Choroid plexus epithelial cell (primary cell): ENCODE measurements at places on chromosomes 2 and 18.

GRCh38 chr2:216222650-216223352 lies 113.7 kb downstream of the XRCC5 start:
- DNase-seq: peak; percentile 58

- peak; percentile 23 for DNase-seq
Measured at GRCh38 chr2:149087751-149088150, 49.3 kb downstream of the LYPD6B start.

DNA sequence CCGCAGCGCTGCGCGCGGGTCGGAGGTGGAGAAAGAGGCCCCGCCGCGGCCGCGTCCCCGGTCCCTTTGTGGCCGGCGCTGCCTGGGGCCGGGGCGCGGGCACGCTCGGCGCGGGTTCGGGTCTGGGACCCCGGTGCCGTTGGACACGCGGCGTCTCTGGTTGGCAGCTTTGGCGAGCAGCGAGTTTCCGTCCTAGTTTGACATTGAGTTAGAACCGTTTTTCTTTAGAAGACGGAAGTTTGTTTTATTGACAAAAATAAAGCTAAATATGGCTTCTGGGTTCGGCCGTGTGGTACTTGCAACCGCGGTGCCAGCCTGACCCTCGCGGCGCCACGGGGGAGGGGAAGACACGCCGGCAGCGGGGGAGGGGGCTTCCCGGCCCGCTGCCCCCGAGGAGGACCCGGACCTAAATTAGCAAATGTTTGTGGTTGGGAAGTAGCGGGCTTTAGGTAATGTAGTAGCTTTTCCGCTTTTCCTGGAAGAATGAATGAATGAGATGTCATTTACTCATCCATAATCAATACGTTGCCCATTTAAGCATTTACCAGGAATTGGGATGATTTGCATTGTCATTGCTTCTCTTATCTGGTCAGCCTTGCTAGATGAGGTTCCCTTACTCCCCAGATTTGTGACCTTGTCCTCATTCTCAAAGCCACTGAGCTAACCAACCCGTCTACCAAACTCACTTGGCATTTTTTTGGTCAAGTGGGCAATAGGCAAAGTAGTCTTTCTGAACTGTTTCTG lies 530 bp downstream of the GALNT1 start:
- DNase-seq: no peak

DNA sequence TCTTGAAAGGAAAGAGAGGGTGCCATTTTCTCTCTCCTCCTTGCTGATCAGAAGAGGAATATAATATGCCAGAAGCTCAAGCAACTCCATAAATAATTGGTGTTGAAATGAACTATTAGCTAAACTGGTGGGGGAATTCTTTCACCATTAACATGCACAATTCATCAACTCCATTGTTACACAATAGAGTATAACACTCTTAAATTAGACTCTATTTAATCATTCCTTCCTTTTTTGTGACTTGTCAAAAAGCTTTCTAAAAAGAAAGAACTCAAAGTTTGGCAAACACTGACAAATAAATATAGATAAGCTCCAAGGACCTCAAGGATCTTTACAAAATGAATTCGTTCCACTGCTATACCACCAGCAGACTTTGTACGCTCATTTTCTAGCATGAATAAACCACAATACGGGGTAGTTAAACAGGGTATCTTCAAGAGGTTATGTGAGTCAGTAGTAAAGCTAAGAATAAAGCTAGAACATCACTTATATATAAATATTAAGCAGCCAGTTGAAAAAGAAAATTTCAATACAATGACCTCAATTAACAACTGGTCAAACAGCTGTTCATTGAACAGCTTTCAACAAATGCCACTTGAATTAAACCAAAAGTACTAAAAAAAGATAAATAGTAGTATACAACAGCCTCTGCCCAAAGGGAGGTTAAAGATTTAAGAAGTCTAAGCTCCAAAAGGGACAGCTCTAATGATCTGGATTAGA lies 6.4 kb downstream of the TRAK2 start:
- DNase-seq: no peak

- peak; percentile 51 for DNase-seq
Measured at GRCh38 chr2:41873102-41874031, 174.5 kb upstream of the PKDCC start.

- DNase-seq: no peak
Measured at GRCh38 chr18:24868760-24869237, 408.4 kb downstream of the HRH4 start.

DNA sequence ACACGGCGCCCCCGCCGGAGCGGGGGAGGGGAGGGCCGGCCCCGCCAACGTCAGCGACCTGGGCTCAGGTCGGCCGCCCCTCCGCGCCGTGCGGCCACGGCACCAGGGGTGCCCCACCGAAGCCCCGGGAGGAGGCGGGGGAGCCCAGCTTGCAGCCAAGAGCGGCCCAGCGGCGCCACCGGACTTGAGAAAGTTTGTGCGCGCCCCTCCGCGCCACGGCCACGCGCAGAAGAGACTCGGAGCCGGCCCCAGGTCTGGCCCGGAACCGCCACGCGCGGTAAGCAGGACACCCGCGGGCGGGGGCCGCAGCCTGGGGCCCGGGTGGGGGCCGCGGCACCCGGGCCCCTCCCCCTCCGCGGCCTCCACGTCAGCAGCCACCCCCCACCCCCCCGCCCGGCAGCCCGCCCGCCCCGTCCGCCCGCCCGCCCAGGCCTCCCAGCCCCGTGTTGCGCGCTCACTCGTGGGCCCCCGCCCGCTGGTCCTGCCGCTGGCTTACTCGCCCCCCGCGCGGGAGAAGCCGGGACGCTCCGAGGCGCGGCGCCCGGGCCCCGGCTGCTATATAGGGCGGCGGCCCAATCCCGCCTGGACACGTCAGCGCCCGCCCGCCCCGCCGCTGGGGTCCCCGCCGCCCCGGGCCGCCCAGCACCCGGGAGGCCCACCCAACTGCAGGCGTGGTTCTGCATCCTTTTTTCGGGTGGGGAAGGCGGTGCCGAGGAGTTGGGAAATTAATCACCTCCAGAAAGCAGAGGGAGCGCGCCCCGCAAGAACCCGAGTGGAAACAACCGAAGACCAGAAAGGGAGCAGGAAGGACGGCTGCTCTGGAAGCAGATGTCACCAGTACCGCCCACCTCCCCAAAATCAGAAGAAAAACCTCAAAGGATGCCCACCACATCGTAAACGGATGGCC lies 42.9 kb downstream of the HDLBP start:
- peak; percentile 61 for DNase-seq

GRCh38 chr18:35477497-35477896 lies 20.3 kb downstream of the INO80C start:
- DNase-seq: no peak

- no peak for DNase-seq
Measured at GRCh38 chr18:24413148-24413547, 13.3 kb upstream of the IMPACT start.

DNA sequence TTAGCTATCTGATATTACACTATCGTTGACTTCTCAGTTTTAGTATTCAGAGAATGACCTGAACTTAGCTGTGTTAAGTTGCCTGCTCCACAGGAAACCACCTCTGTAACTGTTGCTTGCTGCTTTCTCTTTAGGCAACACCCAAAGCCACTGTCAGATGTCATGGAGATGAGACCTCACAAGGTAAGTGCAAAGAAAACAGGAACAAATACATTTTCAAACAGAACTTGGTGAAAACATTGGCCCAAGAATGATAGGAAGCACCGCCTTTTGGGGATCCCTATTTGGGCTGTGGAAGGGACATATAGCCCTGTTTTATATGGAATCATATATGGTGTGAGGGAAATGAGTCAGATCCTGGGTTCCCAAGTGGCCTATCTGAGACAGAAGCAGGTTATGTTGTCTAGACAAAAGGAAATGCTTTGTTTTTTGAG lies 143.4 kb downstream of the UBE2E3 start:
- DNase-seq: peak; percentile 75

GRCh38 chr2:43131051-43131889 lies 95.1 kb downstream of the ZFP36L2 start:
- DNase-seq: peak; percentile 88

GRCh38 chr2:193679847-193680246 lies 1485.1 kb upstream of the TMEFF2 start:
- peak; percentile 24 for DNase-seq

- DNase-seq: no peak
Measured at GRCh38 chr2:70192516-70192915, 1.7 kb upstream of the C2orf42 start.

- DNase-seq: peak; percentile 35
Measured at GRCh38 chr2:64128943-64129391, 15.3 kb downstream of the PELI1 start.

GRCh38 chr18:35141077-35141476 lies 99.8 kb upstream of the ZNF397 start:
- no peak for DNase-seq

- no peak for DNase-seq
Measured at GRCh38 chr2:226847090-226847489, 11.2 kb downstream of the RHBDD1 start.

- peak; percentile 36 for DNase-seq
Measured at GRCh38 chr2:168155680-168156079, 91.7 kb downstream of the STK39 start.

DNA sequence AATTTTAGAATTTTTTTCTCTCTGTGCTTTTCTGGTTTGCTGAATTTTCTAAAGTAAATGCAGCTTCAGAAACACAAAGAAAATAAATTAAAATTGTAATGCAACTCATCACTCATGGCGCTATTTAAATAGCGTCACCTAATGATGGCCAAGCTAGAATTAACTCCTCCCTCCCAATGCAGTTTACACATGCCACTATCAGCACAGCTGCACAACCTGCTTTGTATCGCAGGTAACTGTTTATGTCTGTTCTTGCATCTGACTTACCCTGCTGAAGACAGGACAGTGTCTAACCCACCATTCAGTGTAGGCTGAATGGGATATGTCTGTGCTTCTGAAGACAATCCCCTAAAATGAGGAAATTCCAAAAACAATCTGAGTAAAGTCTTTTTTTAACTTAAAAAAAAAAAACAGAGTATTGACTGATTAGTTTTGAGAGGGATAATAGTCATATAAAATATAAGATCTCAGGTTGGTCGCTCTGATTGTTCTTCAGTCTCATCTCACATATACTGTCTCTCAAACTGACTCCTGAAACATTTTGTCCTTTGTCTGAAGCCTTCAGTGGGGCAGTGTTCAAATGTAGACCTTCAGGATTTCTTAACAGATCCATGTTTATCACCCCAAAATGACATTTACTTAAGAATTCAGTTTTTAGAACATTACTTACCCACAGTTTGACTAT lies 271.4 kb downstream of the ZEB2 start:
- DNase-seq: no peak

GRCh38 chr18:58348517-58348916 lies 280.4 kb downstream of the ALPK2 start:
- DNase-seq: no peak

GRCh38 chr2:172098287-172098649 lies 4.4 kb downstream of the DLX2 start:
- no peak for DNase-seq

- DNase-seq: no peak
Measured at GRCh38 chr2:234204480-234204879, 154.0 kb downstream of the SPP2 start.

GRCh38 chr2:157603198-157603597 lies 25.5 kb downstream of the ACVR1C start:
- DNase-seq: no peak

- no peak for DNase-seq
Measured at GRCh38 chr18:3319399-3319798, 57.5 kb downstream of the MYL12B start.

GRCh38 chr2:28601616-28602015 lies 105.8 kb downstream of the PLB1 start:
- DNase-seq: no peak

DNA sequence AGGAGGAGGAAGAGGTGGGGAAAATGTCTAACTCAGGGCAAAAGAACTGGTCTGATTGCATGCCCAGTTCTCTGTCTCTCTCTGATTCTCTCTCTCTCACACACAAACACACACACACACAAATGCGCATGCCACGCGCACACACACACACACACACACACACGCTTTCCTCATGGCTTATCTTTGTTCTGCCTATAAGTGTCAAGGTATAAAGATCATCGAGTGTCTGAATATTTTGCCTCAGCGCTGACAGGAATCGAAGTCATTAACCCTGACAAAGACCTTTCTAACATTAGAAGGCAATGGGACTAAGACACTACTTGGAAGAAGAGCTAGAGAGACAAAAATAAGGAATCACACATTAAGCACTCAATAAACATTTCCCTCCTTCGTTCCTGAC lies 497.1 kb upstream of the KLHL29 start:
- no peak for DNase-seq

DNA sequence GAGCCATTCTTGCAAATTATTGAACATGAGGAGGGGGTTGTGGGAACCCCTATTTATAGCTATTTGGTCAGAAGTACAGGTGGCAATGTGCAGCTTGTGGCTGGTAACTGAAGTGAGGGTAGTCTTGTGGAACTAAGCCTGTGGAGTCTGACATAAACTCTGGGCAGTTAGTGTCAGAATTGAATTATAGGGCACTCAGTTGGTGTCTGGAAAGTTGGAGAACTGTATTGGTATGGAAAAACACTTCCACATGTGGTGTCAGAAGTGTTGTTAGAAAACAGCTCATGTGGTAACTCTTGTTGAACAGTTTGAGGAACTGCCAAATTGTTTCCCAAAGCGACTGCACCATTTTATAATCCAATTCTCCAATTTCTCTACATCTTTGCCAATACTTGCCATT lies 7.5 kb downstream of the RALBP1 start:
- no peak for DNase-seq

- DNase-seq: no peak
Measured at GRCh38 chr2:130922417-130922816, 85.7 kb downstream of the ARHGEF4 start.

- no peak for DNase-seq
Measured at GRCh38 chr2:43174368-43174916, 52.0 kb downstream of the ZFP36L2 start.

DNA sequence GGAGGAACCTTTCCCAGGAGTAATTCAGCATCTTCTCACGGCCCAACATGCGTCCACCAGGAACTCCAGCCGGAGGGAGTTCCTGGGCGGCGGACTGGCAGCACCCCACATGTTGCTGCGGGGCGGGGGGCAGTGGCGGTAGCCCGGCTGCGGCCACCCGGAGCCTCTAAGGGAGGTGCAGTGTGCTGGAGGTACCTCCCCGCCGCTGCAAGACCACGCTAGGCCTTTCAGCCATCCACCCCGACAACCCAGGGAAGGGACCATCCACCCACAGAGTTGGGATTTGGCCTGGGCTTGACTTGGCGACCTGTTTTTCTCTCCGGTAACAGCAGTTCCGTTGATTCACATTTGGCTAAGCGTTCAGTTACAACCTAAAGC lies 625 bp downstream of the LYPD6 start:
- DNase-seq: no peak

DNA sequence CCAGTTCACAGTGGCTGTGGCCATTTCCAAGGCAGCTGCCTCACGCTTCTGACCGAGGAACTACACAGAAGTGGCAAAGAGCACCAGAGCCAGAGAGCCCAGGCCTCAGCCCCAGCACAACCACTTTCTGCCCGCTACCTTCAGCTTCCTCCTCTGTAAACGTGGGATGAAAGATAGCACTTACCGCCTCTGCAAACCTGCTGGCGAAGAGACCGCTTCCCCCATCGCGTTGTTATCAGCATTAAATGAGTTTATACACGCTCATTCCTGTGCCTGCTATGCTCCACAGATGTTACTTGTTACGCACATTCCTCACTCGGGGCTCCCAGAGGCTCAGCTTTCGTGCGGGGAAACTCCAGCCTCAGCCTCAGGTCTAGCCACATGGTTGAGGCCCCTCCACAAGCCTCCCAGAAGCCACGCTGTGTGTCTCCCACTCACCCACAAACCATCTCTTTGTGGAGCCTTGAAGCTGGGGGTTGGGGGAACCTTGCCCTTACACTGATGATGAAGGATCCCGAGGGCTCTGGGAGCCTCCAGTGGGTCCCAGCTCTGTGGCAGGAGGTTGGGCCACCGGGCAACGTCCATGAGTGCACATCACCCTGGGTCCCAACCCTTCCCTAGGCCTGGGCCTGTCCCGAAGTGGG lies 63.3 kb upstream of the SMAD7 start:
- no peak for DNase-seq
